Thoracic aorta (tissue), 2 donors: ENCODE measurements at places on chromosomes 1 and 21.

DNA sequence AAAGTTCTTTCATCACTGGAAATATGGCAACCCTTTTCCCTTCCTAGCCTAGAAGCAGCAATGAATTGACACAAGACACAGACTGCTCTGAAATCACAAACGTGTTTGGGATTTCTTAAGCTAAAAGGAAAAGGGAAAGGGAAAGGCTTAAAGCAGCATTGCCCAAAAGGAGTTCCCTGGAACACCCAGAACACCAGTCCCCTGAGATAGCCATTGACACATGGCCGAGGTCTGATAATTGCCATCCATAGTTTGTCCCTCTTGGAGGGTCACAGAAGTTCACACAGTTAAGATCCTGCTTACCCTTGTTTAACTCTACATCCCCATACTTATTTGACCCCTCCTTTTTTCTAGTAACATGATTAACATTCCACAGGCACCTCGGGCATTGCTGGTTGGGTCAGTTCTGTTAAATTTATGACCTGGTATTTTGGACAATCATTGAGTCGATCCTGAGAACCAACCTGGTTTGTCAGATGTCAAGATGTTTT is 72.9 kb downstream of the ZNF281 start:
- no peak for DNase-seq

GRCh38 chr1:162217706-162218105 is 148.2 kb downstream of the NOS1AP start:
- no peak for DNase-seq

DNA sequence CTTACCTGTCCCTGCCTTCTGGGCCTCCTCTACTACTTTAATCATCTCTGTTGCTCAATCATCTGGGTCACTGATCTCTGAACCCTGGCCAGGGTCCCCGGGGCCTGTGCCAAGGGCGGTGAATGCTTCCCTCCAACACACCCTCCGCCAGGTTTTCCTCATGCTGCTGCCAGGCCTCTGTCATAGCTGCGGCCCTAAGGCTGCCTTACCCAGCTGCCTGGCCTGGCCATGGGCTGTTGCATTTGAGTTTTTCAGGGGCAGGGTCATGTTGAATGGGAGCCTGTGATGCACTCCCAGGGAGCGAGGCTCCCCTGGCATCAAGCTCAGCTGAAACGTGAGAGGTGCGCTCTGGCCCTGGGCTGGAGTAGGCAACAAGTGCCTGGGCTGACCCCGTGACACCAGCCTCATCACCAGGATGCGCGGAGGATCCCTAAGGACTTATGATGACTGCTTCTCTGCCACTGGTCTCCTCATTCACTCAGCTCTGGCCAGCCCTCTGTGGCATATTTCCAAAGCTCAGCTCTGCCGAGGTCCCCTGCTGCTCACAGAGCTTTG is 7.6 kb downstream of the EDN2 start:
- no peak for DNase-seq

DNA sequence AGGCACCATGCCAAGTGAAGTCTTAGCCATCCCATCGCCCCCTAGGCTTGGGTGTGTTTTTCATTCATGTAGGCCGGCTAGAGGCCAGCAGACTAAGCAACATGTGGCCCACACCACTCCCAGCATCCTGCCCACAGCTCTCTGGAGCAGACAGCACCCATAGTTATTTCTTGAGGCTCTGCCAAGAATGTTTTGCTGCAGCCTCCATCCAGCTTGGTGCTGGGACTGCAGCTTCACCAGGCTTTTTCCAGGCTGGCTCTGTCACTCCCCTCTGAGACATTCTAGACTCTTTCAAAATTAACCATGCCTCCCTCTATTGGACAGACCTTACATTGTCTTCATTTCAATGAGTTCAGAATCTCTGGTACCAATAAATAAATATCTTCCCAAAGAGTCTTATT is 104.2 kb downstream of the DUSP10 start:
- no peak for DNase-seq

DNA sequence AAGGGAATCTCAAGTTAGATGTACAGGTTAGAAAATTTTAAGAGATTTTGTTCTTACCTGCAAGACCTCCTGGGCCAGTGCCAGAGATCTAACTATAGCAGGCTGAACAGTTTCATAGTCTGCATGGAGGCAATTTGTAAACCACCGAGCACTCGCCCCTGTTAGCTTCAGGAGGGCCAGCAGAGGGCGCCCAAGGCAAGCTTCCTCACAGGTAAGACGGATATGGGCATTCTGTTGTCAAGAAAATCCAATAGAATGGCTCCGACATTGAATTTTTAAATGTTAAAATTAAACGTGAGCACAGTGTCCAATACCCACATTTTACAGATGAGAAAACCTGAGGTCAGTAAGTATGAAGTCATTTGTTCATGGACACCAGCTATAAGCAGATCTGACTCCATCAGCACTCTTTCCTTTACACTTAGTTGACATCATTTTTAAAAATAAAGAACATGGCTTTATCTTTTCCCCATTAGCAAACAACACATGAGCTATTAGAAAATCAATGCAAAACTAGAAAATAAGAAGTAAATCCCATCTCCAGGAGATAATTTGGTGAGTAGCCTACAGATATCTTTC is 2.2 kb downstream of the REG4 start:
- no peak for DNase-seq

- no peak for DNase-seq
These were observed 1004.9 kb upstream of the NCAM2 start for GRCh38 chr21:19993268-19993667.

- no peak for DNase-seq
These were observed 29.7 kb upstream of the TNFRSF1B start for GRCh38 chr1:12136916-12137610.

DNA sequence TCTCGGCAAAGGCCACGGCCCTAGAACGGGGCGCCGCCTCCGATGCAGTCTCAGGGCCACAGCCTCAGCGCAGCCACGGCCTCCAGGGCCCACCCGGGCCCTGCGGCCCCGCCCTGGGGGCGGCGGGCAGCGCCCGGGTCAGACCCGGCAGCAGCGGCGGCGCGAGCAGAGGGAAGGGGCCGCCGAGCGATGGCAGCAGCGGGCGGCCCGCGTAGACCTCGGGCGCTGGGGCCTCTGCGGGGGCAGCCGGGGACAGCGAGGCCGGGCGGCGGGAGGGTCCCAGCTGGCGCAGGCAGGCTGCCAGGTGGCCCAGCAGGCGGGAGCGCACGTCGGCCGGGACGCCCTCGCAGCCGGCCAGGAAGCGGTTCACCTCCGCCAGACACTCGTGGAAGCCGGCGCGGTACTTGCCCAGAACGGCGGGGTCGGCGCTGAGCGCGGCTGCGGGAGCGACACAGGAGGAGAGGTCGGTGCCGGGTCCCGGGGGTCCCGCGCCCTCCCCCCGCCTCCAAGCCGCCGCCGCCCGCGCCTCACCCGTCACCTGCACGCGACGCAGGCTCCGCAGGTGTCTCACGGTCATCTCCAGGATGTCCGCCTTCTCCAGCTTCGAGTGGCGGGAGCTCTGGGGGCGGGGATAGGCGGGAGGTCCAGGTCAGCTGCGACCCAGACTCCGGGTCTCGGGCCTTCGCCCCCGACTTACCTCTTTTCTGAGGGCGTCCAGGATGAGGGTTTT is 737 bp downstream of the HES4 start:
- DNase-seq: no peak

DNA sequence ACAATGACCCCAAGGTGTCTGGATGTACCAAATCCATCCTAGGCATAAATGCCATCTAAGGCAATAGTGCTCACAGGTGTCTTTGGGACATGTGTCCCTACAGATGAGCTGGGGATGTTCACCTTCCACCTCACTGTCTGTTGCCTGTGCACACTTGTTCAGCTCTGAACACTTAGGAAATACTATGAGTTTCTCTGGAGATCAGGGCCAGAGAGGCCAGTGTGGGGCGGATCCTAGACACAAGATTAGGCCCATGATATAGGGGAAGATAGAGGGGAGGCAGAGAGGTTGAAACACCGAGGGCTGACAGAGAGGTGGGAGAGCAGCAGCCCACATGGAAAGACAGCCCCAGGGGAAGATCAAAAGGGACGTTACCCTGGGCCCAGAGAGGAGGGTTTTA is 25.6 kb downstream of the C1orf116 start:
- DNase-seq: no peak

GRCh38 chr1:228507961-228508652 is 20.9 kb downstream of the RNF187 start:
- DNase-seq: no peak

- DNase-seq: no peak
These were observed 451.0 kb downstream of the TTLL7 start for GRCh38 chr1:83547901-83548300.

DNA sequence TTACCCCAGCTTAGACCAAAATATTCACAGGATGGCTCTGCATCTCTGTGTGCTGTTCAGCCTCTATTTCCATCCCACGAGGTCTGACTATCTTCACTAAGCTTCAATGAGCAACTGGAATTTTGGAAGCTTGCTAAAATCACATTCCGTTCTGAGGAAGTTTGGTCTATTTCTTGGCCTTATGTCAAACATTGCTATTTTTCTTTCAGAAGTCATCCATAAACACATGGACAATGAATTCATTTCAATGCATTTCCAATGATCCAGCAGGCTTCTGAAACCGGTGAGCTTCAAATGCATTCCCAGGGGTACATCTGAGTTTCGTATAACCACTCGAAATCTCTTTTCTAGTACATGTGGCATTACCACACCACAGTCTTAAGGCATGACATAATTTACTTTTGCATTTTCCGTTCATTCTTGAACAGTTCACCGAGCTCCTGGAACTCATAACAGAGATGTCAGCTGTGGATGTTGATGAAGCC is 294.1 kb upstream of the KAZN start:
- DNase-seq: no peak

GRCh38 chr1:81129366-81129765 is 671.4 kb upstream of the ADGRL2 start:
- no peak for DNase-seq

GRCh38 chr21:21397464-21397863 is 399.3 kb downstream of the NCAM2 start:
- no peak for DNase-seq

DNA sequence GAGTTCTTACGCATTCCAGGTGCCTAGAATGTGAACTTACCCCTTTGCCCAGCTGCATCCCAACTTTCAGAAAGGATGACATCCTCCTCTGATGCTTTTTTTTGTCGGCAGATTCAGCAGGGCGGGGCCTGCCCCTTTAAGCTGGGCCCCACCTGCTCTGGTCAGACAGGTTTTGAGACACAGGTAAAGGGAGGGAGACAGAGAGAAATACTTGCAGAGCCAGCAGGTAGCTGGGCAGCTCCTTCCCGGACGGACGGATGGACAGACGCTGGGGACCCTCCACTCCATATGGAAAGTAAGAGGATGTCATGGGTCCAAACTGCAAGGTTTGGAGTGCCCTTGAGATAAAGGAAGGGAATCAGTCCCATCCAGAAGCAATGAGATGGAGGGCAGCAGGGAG is at the start of gene TMEM79:
TMEM79 (plus strand) TSS at position 214 of the 400 bp plus-strand sequence. CDS start 902 bp downstream, outside the sequence.
- DNase-seq: no peak

DNA sequence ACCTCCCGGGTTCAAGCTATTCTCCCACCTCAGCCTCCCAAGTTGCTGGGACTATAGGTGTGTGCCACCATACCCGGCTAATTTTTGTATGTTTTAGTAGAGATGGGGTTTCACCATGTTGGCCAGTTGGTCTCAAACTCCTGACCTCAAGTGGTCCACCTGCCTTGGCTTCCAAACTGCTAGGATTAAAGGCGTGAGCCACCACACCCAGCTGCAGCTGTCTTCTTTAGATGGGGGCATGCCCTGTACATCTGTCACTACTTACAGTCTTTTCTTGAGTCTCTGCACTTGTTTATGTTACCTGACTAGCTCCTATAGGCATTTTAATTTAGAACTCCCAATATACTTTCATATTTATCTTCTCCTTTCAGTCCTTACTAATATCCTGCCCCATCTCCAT is 64.2 kb downstream of the SELENOF start:
- no peak for DNase-seq

GRCh38 chr1:229980009-229980408 is 87.0 kb upstream of the GALNT2 start:
- no peak for DNase-seq
